ENCODE measurements at places on chromosomes 12 and 14.

DNA sequence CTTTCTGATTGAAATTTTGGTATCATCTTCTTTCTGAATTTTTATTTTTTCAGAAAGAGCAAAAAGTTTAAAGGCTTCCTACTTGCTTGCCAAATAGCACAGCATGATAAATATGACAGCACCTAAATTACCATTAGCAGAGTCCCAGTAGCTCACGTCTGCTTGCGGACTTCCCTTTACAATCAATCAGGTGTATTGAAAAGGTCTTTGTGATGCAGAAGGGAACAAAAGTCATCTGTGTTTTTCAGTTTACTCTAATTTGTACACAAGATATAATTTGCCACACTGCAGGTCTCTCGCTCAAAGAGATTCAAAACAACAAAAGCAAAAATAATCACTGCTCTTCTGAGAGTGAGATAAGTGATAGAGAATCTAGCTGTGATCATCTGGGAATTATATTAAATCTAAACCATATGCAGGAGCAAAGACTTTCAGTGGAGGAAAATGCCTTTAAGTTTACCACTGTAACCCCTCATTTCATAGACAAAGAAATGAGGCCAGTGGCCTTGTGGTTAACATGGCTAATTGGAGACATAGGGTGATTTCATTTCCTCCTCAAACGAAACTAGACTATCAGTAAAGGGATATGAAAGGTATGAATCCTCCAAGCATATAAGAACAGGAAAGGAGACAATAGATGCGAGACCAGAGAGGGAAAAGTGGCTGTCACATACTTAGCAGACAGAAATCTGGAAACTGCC, 240.8 kb upstream of the TMPO start:
- no peak for DNase-seq

GRCh38 chr14:53613404-53614253, 343.0 kb downstream of the BMP4 start:
- no peak for DNase-seq

- DNase-seq, result no peak
Observed at GRCh38 chr12:130988261-130988660, 34.6 kb downstream of the ADGRD1 start.

- no peak for DNase-seq
Observed at GRCh38 chr12:164207-164606, 49.8 kb downstream of the SLC6A12 start.

DNA sequence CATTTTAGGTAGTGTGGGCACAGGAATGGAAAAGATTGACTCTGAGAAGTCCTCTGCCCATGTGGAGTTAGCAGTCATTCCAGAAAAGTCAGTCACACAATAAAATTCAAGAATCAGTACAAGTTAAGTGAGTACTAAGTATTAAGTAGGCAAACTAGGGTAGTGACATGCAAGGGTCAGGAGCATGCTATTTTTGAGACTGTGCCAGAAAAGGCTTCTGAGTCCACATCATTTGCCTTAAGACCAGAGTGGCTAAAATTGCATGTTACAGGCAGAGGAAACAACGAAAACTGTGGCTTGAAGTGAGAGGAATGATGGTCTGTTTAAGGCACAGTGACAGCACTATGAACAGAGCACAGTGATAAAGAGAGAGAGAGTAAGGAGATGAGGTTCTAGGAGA, 108.9 kb downstream of the SLC6A15 start:
- DNase-seq, result no peak

Data from activated gamma-delta T cell treated with anti-CD3 and anti-CD28 coated beads, Interleukin-2, amount 50 U/mL, for 16 hours (primary cell).